ENCODE measurements at places on chromosomes 13 and 19.

DNA sequence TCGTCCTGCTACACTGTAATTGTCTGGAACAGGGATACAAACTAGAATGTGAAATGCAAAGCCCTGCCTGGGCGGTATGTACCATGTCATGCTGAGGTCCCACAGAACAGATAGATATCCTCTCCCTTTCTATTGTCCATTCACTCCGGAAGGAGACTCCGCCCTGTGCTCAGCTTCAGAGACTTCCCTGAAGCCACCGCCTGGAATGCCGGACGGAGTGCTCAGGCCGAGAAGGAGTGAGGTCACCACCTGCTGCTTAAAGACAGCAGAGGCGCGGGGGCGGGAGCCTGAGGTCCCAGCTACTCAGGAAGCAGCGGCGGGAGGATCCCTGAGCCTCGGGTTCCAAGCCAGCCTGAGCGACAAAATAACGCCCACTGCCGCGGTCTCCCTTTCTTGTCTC lies 890 bp upstream of the ZNF611 start:
- peak; percentile 22 for DNase-seq

GRCh38 chr19:1540365-1540925 lies 16.6 kb downstream of the PLK5 start:
- DNase-seq: peak; percentile 14

DNA sequence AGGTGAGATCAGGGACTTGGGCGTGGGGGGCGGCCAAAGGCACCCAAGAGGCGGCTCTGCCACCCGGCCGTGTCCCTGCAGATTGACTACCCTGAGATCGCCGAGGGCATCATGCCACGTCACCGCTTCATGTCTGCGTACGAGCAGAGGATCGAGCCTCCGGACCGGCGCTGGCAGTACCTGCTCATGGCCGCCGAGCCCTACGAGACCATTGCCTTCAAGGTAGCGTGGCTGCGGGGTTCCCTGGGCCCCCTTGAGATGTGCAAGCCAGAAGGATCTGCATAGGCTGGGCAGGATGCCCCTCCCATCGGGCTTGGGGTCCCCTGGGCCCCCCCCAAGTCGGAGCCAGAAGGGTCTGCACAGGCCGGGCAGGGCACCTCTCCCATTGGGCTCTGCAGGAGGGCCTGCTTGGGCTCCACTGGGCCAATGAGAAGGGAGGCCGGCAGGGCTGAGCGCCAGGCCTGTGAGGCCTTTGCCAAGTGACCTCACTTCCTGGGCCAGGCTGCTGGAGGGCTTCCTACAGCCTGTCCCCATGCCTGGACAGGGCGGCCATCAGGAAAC lies 2.2 kb upstream of the AMH start:
- DNase-seq: no peak

DNA sequence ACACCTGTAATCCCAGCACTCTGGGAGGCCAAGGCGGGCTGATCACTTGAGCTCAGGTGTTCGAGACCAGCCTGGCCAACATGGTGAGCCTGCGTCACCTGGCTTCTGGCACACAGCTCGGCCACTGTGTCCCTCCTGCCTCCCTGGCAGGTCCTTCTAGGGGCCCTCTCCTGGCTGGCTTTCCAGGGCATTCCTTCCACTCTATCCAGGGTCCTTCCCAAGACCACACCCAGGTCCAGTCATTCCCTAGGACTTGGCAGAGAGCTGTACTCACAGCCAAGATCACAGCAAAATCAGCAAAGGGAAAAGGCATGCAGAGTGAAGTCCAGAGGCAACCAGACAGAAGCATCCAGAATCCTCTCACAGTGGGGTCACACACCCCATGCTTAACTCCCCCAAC lies 9.7 kb upstream of the HSH2D start:
- DNase-seq: no peak

GRCh38 chr19:1266129-1266915 lies 2.8 kb upstream of the CIRBP start:
- DNase-seq: peak; percentile 64

GRCh38 chr13:72041165-72041564 lies 174.2 kb upstream of the DACH1 start:
- DNase-seq: no peak

DNA sequence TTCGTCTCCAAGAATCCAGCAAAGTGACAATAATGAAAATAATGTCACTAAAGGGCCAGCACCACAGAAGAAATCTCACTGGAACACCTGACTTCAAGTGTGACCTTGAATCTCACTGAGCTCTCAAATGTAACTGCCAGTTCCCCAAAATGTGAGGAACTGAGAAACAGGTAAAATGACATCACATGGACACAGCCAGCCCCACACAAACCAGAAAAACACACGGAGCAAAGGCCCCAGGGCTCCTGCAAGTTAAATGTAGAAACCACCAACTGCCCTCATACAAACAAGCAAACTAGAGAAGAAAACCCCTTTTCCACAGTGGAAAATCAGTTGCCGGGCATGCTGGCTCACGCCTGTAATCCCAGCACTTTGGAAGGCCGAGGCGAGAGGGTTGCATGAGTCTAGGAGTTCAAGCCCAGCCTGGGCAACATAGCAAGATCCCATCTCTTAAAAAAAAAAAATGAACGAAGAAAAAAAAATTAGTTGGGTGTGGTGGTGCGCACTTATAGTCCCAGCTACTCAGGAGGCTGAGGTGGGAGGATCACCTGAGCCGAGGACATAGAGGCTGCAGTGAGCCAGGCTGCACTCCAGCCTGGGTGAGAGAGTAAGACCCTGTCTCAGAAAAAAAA lies 8.7 kb upstream of the KANK2 start:
- no peak for DNase-seq

GRCh38 chr19:9130965-9131364 lies 4.2 kb upstream of the OR7G3 start:
- no peak for DNase-seq

- no peak for DNase-seq
These were observed 34.8 kb upstream of the C1QTNF9 start for GRCh38 chr13:24274452-24275021.

DNA sequence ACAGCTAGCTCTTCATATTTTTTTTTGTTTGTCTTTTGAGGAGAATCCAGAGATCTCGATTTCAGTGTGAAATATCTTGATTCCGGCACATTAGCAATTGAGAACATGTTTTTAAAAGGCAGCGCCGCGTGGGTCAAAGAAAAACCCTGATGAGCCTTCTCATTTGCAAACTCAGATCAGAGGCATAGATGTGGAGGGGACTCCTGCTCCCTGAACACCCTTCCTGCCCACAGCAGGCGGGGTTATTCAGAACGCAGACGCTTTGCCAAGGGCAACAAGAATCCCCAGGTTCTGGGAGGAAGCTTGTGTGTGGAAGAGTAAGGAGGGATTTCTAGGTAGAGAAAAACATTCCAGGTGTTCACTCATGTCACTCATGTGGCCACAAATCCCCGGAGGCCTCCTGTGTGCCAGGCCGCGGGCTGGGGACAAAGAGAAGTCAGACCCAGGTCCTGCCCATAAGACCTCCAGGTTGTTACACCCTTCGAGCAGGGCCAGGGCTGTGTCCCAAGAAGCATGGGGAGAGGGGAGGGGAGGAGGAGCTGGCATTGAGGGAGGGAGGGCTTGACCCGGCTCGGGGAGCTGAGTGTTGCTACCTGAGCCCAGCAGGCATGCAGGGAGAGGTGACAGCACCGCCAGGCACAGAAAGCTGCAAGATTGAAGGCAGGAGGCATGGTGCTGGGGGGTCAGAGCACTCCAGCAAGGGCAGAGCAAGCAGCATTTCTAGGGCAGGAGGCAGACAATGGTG lies 15.9 kb upstream of the IGLON5 start:
- DNase-seq: no peak

- no peak for DNase-seq
These were observed 139.8 kb downstream of the DPF1 start for GRCh38 chr19:38084196-38084595.

DNA sequence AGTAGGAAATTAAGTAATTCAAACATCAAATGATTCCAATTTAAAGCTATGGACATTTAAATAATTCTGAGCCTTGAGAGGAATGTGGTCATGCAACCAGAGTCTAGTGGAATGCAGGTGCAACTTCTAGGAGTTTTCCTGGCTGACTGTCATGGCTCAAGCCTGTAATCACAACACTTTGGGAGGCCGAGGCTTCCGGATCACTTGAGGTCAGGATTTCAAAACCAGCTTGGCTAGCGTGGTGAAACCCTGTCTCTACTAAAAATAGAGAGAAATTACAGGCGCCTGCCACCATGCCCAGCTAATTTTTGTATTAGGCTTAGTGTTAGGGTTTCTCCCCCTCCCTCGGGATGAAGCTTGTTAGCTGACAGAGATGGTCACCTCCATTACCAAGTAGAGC lies 6.4 kb downstream of the ZNF808 start:
- DNase-seq: no peak

DNA sequence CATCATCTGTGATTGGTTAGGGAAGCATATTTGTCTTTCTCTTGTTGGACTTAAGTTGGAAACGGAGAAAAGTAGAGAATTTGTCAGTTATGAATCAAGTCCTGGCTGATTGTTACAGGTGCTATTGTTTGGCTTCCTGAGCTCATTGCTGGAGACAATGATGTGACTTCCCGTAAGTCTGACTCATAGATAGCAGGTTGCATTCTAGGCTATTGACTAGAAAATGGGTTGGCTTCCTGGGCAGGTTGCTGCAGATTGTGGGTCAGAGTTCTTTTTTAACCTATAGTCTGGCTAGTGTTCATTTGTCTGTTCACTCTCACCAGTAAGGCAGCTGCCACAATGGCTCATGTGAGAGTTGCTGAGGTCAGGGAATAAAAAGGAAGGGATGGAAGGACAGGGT lies 101.5 kb downstream of the CCNA1 start:
- DNase-seq: no peak

GRCh38 chr13:71303144-71303543 lies 563.9 kb downstream of the DACH1 start:
- no peak for DNase-seq

GRCh38 chr13:24777171-24777570 lies 13.2 kb downstream of the RNF17 start:
- no peak for DNase-seq

DNA sequence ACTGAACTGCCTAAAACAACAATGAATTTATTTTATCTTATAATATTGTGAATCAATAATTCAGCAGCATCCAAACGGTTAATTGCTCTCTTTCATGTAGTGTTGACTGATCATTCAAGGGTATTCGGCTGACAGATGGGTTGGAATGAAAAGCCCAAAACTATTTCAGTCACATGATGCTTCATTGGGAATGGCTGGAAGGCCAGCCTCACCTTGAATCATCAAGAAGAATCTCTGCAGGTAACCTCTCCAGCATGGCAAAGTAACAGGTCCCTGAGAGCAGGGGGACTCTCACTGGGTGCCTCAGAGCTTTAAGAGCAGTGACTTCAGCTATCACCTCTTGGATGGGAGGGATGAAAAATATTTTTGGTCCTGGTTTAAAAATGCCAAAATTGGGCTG lies 1395.7 kb downstream of the OLFM4 start:
- DNase-seq: no peak

GRCh38 chr13:51148223-51148951 lies 37.3 kb upstream of the C13orf42 start:
- no peak for DNase-seq

DNA sequence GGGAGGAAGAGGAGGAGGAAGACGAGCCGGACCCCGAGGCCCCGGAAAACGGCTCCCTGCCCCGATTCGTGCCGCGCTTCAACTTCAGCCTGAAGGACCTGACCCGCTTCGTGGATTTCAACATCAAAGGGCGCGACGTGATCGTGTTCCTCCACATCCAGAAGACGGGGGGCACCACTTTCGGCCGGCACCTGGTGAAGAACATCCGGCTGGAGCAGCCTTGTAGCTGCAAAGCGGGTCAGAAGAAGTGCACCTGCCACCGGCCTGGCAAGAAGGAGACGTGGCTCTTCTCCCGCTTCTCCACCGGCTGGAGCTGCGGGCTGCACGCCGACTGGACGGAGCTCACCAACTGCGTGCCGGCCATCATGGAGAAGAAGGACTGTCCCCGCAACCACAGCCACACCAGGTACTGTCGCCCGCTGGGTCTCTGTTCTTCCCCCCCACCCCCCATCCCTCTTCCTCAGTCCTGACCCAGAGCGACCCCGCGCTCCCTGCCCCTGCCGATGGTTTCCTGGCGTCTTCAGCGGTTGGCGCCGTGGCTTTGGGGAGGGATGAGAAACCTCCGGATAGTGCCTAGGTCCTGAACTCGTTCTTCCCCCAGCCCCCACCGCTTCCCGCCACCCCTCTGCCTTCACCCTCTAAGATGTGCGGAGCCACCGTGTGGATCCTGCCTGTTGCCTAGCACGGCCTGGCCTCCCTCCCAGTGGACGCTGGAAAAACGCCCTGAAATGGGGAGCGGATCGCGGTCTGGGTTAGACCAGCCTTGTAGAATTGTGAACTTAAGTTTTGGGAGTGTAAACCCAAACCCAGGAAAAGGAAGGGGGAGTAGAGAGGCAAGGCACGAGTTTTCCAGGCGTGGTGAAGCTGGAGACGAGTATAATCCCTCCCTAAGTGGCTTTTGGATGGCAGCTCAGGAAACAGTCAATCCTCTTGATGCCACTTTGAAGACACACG lies 1.5 kb downstream of the HS6ST3 start:
- DNase-seq: peak; percentile 47

- DNase-seq: no peak
These were observed 18.8 kb upstream of the ZMYM5 start for GRCh38 chr13:19882231-19882630.

GRCh38 chr13:20441056-20441455 lies 84.6 kb downstream of the CRYL1 start:
- no peak for DNase-seq

DNA sequence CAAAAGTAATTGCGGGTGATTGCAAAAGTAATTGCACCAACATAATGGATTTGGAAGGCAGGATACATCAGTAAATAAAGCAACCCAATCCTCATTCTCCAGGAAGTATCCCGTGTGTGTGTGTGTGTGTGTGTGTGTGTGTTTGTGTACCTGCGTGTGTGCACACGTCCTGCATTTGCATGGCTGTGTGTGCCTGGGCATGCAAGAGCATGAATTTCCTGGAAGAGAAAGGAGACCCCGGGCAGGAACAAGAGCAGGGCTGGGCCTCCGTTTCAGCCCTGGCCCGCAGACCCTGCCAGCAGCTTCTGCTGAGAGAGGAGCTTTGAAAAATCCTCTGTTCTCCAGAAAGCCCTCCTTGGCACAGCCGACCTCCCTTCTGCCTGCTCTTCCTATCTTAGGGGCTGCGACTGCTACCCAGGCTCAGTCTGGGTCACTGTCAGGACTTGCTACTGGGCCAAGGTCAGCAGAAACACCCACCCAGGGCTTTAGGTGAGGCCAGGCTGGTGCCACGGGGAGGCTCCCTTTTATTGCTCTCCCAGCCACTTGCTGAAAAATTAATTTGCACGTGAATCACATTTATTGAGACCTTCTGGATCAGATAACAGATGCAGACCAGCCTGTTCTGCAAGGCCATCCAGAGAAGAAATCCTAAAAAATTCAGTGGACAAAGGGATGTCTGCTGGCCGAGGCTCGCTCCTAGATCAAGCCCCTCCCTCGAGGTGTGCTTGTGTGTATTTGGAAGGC lies 258.3 kb downstream of the ZNF536 start:
- DNase-seq: no peak
